ENCODE measurements at places on chromosomes 12 and 14. TPM values are rescaled to one million over a fixed set of nuclear protein-coding genes. Genes with fewer than 3 reads are reported as not detected.

NPFF gene
- total RNA-seq, result not detected

GRCh38 chr12:56258820-56259183 is 618 bp upstream of the ANKRD52 start:
- peaks cover 12% of the 10 kb centered on the region for H3K36me3 ChIP-seq
- H3K4me3 ChIP-seq, result peak overlapping the region; percentile 83
- peaks cover 23% of the 10 kb centered on the region for H3K4me1 ChIP-seq
- DNase-seq, result no peak
- H3K27ac ChIP-seq, result peak overlapping the region; percentile 88

FOXA1 gene
- 157 TPM for total RNA-seq

DNA sequence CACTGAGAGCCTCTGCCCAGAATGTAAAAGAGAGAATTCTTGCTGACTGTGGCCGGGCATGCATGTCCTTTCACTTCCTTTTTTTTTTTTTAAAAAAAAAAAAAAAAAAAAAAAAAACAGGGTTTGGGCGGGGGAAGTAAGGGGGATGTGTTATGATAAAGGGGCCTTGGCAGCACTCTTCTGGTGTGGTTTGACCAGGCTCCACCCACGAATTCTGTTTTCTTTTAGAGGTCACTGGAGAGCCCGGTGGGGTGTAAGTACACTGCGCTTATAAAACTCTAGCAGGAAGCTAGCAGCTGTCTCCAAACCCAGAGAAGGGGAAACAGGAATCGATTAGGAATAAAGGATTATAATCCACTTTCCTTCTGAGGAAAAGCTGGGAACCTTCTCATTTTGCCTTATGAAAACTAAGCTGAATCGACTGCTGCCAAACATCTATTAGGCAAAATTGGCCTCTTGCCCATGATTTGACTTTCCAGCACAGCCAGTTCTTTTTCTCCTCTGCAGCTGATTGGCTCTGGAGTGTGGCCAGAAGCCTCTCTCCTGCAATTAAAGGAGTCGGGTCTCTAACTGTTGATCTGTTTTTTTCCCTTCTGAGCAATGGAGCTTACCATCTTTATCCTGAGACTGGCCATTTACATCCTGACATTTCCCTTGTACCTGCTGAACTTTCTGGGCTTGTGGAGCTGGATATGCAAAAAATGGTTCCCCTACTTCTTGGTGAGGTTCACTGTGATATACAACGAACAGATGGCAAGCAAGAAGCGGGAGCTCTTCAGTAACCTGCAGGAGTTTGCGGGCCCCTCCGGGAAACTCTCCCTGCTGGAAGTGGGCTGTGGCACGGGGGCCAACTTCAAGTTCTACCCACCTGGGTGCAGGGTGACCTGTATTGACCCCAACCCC is 27.7 kb upstream of the HIGD1C start:
- no peaks in the 10 kb centered on the region for H3K27me3 ChIP-seq
- H3K4me1 ChIP-seq, result peaks cover 15% of the 10 kb centered on the region
- peak overlapping the region; percentile 62 for H3K4me3 ChIP-seq

DNA sequence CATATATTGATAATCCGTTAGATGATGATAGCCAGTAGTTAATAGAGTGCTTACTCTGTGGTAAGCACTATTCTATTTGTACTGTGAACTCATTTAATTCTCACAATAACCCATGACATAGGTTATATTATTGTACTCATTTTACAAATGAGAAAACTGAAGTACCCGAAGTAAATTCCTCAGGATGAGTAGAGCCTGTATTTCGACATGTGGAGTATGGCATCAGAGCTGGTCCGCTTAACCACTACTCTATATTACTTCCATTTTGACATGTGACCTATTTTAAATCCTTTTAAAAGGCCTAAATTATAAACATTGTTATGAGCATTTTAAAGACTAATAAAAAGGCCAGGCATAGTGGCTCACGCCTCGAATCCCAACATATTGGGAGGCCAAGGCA is 8.0 kb upstream of the RAP1B start:
- no peak overlapping the region for H3K4me3 ChIP-seq
- H3K27me3 ChIP-seq, result no peaks in the 10 kb centered on the region
- H3K36me3 ChIP-seq, result no peaks in the 10 kb centered on the region
- DNase-seq, result no peak
- no peak overlapping the region for H3K27ac ChIP-seq

GRCh38 chr12:48781750-48782456 is 7.0 kb downstream of the ADCY6 start:
- no peaks in the 10 kb centered on the region for H3K36me3 ChIP-seq
- H3K27me3 ChIP-seq, result no peaks in the 10 kb centered on the region
- H3K4me3 ChIP-seq, result no peak overlapping the region
- peak overlapping the region; percentile 59 for H3K27ac ChIP-seq
- H3K4me1 ChIP-seq, result peaks cover 36% of the 10 kb centered on the region

GRCh38 chr12:53504004-53504920 is 3.0 kb downstream of the NPFF start:
- no peaks in the 10 kb centered on the region for H3K27me3 ChIP-seq
- no peak overlapping the region for H3K4me3 ChIP-seq
- DNase-seq, result no peak
- no peak overlapping the region for H3K27ac ChIP-seq

- H3K27me3 ChIP-seq, result no peaks in the 10 kb centered on the region
- H3K4me3 ChIP-seq, result no peak overlapping the region
- H3K27ac ChIP-seq, result no peak overlapping the region
- no peaks in the 10 kb centered on the region for H3K4me1 ChIP-seq
Observed at GRCh38 chr12:130254461-130255276, 83.0 kb upstream of the PIWIL1 start.

GRCh38 chr14:94675036-94675435 is 62.8 kb downstream of the SERPINA3 start:
- H3K4me1 ChIP-seq, result no peaks in the 10 kb centered on the region
- peaks cover 3% of the 10 kb centered on the region for H3K27me3 ChIP-seq
- H3K4me3 ChIP-seq, result no peak overlapping the region
- no peak overlapping the region for H3K27ac ChIP-seq

GRCh38 chr12:64510667-64511066 is 58.7 kb downstream of the TBK1 start:
- H3K27ac ChIP-seq, result no peak overlapping the region
- H3K27me3 ChIP-seq, result no peaks in the 10 kb centered on the region
- H3K36me3 ChIP-seq, result no peaks in the 10 kb centered on the region
- no peak overlapping the region for H3K4me3 ChIP-seq
- no peaks in the 10 kb centered on the region for H3K4me1 ChIP-seq
- no peak for DNase-seq

DNA sequence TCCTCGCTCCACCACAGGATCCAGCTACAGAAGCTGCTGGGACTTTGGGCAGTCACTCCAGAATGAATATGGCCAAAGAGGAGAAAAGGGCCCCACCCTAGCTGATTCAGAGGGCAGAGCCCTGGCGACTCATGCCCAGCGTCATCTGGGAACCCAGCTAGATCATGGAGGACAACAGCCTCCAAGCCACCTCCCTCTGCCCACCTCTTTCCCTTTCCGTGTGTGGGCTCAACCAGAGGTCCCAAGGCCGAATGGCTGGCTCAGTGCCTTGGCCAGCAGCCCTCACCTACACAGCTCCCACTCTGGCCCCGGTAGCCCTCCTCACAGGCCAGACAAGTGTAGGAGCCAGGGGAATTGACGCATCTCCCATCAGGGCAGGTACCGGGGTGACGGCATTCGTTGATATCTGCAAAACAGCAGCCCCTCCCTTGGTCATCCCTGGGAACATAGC is 17.4 kb downstream of the ISCA2 start:
- no peak overlapping the region for H3K4me3 ChIP-seq
- no peak overlapping the region for H3K27ac ChIP-seq
- no peaks in the 10 kb centered on the region for H3K4me1 ChIP-seq
- no peak for DNase-seq

DNA sequence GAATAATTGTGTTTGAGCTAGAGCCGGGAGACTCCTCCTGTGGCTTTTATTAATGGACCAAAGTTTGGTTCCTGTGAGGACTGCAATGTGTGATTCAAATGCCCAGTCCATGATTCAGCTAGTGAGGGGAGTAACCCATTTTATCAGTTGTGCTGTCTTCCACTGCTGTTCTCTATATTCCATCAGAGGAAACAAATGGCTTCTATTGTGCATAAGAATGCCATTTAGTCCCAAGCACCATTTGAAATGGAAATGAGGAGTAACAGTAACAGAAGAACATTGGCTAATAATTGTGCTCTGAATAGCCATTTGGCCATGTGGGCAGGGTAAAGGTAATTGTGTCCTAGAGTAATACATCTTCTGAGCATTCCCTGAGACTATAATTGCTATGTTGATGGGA is 642.7 kb downstream of the DIO2 start:
- H3K36me3 ChIP-seq, result no peaks in the 10 kb centered on the region
- DNase-seq, result no peak
- H3K4me3 ChIP-seq, result no peak overlapping the region

COL2A1 gene
- total RNA-seq, result 3.0 TPM

TCL1B gene
- 0.64 TPM for total RNA-seq

CKB gene
- total RNA-seq, result 4,986 TPM

- no peak overlapping the region for H3K4me3 ChIP-seq
- H3K27ac ChIP-seq, result no peak overlapping the region
- no peaks in the 10 kb centered on the region for H3K4me1 ChIP-seq
- no peaks in the 10 kb centered on the region for H3K36me3 ChIP-seq
Observed at GRCh38 chr14:105878554-105878953, 352.2 kb downstream of the TMEM121 start.

DNA sequence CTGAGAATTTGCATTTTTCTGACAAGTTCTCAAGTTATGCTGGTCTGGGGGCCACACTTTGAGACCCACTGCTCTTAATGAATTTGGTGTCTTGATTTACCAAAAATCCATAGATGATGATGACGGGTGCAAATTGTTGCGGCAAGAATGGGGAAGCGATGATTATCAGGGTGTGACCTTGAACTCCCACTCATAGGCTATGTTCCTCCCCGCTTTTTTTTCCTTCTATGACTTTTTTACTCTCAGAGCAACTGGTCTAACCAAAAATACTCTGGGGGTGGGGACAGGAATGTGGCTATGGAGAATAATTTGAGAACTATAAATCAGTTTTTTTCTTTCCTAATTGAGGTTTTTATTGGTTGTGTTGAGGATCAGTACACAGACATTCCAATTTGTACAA is 83.6 kb downstream of the PPFIBP1 start:
- H3K36me3 ChIP-seq, result no peaks in the 10 kb centered on the region
- no peak overlapping the region for H3K27ac ChIP-seq
- H3K4me3 ChIP-seq, result no peak overlapping the region
- H3K4me1 ChIP-seq, result no peaks in the 10 kb centered on the region
- no peaks in the 10 kb centered on the region for H3K27me3 ChIP-seq
- no peak for DNase-seq

MUCL1 gene
- total RNA-seq, result not detected

GRCh38 chr12:80894179-80894578 is 43.6 kb downstream of the LIN7A start:
- no peak overlapping the region for H3K4me3 ChIP-seq
- DNase-seq, result no peak
- no peaks in the 10 kb centered on the region for H3K36me3 ChIP-seq
- H3K27me3 ChIP-seq, result no peaks in the 10 kb centered on the region
- no peak overlapping the region for H3K27ac ChIP-seq

DNA sequence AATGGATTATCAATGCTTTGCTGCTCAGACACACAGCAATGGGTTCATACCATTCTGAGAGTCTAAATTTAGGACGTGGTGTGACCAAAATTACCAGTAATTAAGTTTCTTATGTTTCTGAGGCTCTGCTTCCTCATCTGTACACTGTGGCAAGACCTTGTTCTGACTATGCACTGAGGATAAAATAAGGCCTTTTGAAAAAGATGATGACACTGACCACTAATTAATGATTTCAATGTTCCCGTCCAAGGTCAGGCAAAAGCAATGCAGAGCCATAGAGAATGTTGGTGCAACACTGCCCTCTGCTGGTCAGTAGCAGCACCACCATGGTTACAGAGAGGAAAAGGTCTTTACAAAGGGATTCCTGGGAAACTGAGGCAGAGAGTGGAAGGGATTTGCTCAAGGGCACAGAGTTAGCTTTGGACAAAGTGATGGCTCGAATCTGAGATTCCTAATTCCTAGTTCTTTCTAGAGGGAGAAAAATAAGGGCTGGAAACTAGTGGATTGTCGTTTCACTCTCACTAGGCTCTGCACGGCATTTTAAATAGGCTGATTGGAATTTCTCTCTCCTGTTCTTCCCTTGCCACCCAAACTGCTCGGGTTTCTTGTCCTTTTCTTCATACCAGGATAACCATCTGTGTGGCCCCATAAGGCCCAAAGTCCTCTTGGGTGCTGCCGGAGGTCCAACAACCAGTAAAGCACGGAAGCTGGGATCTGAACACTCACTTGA is 22.3 kb upstream of the P2RX7 start:
- no peak overlapping the region for H3K4me3 ChIP-seq
- DNase-seq, result peak; percentile 77
- no peaks in the 10 kb centered on the region for H3K27me3 ChIP-seq
- H3K36me3 ChIP-seq, result no peaks in the 10 kb centered on the region

RAD9B gene
- not detected for total RNA-seq

GALNT6 gene
- 52.7 TPM for total RNA-seq

GRCh38 chr12:91901381-91902074 is 244.1 kb downstream of the BTG1 start:
- H3K36me3 ChIP-seq, result no peaks in the 10 kb centered on the region
- DNase-seq, result no peak
- H3K27ac ChIP-seq, result no peak overlapping the region
- H3K4me1 ChIP-seq, result peaks cover 5% of the 10 kb centered on the region
- H3K4me3 ChIP-seq, result no peak overlapping the region

CCDC175 gene
- 0.95 TPM for total RNA-seq

All from transverse colon (tissue), 4 donors.